ENCODE measurements at places on chromosomes 2 and 18.

- no peak for DNase-seq
These were observed 929.9 kb upstream of the FANCL start for GRCh38 chr2:59171019-59171418.

DNA sequence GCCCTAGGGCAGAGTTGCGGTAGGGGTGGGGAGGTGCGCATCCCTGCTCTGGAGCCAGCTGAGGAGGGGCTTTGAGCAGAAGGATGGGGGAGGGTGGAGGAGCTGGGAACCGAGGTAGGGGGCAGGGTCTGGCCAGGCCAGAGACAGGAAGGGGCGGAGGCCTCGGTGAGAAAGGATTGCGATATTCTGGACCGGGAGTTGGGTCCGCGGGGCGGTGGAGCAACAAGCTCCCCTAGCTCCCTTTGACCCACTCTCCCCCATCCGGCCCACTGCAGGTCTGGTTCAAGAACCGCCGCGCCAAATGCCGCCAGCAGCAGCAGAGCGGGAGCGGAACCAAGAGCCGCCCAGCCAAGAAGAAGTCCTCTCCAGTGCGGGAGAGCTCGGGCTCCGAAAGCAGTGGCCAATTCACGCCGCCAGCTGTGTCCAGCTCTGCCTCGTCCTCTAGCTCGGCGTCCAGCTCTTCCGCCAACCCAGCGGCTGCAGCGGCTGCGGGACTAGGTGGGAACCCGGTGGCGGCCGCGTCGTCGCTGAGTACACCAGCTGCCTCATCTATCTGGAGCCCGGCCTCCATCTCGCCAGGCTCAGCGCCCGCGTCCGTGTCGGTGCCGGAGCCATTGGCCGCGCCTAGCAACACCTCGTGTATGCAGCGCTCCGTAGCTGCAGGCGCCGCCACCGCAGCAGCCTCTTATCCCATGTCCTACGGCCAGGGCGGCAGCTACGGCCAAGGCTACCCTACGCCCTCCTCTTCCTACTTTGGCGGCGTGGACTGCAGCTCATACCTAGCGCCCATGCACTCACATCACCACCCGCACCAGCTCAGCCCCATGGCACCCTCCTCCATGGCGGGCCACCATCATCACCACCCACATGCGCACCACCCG, 4.8 kb downstream of the OTX1 start:
- DNase-seq, result no peak

GRCh38 chr2:102106133-102106556, 36.4 kb upstream of the IL1R1 start:
- peak; percentile 75 for DNase-seq

- DNase-seq, result no peak
These were observed 25.3 kb upstream of the ACKR3 start for GRCh38 chr2:236544362-236544761.

DNA sequence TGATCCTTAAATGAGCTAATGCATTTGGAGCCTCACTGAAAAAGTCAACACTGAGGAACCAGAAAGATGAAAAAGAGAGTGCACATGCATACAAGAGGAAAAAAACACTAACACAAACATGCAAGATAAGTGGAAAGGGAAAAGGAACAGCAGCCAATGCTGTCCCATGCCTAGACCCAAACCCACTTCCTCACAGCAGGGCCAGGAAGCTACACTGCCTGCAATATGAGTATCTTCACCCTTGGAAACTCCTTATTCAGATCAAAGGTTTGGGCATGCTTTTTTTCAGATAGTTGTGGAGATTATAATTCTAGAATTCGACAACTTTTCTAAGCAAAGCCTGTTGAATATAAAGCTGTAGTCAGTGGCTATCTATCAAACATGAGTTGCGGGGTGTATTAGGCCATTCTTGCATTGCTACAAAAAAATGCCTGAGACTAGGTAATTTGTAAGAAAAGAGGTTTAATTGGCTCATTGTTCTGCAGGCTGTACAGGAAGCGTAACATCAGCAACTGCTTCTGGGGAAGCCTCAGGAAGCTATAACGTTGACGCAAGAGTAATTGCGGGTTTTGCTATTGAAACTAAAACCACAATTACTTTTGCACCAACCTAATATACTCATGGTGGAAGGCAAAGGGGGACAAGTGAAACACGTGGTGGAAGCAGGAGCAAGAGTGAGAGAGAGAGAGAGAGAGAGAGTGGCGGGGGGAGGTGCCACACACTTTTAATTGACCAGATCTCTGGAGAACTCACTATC, 138.2 kb downstream of the MBD2 start:
- no peak for DNase-seq

GRCh38 chr2:112835061-112835501, 1.5 kb downstream of the IL1B start:
- no peak for DNase-seq

DNA sequence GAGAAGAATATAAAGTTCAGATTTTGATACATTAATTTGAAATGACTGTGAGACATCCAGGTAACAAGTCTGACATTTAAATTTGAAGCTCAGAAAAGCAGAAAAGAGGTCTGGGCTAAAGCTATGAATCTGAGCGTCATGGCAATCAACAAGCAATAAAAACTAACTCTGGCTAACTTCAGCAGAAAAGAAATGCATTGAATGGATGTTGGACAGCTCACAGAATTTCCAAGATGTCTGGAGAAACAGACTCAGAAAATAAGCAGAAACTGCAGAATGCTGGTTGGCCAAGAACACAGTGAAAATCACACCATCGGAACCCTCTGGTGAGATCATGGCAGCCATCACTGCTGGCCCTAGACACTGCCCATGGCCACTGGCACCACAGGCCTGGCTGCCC, 366.6 kb downstream of the METTL4 start:
- no peak for DNase-seq

DNA sequence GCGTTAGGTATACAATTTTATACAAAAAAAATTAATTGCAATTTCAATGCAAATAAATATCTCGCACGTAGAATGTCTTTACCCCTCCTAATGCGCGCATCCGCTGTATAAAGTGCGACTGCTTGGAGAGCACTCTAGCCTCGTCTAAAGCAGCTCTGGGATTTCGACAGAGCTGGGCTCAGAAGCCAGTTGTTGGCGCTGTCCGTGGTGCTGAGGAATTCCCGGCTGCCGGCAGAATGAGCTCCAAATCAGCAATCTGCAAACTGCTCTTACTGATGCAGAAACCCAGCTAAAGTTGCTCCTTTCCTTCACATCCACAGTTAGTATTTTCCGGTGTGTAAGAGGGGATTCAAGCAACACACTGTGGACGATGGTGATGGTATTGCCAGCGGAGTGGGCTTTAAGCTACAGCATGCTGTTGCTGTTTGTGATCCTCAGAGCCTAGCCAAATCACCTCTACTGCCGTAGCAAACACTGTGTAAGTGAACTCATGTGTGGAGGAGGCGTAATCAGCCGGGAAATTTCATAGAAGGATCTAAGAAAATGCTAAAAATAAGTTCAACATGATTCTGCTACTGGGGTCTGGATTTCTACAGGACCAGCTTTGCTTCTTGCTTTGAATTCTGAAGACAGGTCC, at the start of gene VWC2L:
TSS of gene VWC2L (plus strand) at position 137 of the 637 bp plus-strand sequence. CDS start 3,140 bp downstream, outside the sequence.
- DNase-seq, result peak; percentile 57

GRCh38 chr18:3605954-3606443, 156.0 kb downstream of the TGIF1 start:
- peak; percentile 59 for DNase-seq
